ENCODE measurements at places on chromosomes 11 and 22.

- DNase-seq: no peak
Measured at GRCh38 chr22:45548991-45549761, 46.5 kb downstream of the FBLN1 start.

DNA sequence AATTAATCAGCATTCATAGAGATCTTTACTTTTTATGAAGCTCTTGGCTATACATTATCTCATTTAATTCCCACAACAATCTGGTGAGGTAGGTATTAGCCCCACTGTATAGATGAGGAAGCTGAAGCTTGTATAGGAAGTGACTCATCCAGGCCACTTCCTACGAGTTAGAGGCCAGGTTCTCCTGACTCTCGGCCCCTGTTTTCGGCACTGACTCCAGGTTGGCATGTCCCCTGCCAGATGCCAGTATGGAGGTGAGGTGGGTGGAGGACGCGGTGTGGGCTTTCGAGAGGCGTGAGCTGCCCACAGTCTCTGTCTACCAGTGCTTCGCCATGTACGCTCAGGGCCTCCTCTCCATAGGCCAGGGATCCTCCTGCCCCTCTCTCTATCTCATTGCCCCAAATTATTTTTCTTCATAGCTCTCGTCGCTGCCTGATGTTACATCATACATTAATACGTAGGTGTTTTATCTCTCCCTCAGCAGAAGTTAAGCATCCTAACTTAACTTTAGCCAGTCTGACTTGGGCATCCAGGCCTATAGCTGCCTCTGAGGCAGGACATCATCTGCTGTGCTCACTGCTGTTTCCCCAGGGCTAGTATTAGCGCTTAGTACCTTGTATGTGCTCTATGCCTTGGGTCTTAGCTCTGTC is 9.0 kb downstream of the DGAT2 start:
- no peak for DNase-seq

DNA sequence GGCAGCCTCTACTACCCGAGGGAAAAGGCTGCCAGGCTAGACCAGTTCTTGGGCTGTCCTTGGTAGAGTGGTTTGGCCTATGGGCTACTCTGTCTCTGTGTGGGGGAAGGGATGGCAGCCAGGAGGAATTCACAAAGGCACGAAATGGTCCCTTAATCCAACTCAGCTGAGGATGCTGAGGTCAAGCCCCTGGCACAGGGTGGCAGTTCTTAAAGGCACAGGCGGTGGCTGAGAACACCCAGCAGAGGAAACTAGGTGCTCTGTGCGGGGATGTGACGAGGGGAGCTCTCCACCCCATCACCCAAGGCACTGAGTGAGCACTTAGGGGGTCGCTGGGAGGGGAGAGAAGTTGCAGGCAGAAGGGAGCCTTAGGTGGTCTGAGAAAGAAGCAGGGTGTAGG is at the start of gene MFRP:
Gene MFRP (minus strand): TSS at position 101 of the 400 bp plus-strand sequence. CDS start 192 bp downstream, outside the sequence.
- no peak for DNase-seq

DNA sequence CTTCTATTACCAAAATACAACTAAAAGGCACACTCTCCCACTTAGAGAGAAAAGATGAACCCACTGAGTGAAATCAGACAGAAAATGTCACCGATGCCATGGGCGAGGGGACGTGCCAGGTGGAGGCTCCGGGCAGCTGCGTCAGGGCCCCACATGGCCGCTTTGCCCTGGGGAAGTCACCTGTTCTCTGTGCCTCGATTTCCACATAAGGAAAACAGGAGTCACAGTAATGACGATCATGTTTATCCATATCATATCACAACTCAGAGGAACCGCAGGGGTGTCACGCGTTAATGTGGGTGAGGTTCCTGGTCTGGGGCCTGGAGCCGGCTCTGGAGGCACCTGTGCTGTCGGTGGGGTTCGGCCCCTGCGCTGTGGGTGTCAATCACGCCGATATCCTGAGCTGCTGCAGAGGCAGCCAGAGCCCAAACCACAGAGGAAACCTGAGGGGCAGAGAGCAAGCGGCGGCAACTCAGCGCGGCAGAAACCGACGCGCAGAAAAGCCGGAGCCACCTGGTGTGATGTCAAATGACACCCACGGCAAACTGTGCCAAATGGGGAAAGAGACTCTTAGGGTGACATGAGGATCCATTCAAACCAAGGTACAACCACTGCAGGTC is 243.7 kb downstream of the BRD1 start:
- no peak for DNase-seq

DNA sequence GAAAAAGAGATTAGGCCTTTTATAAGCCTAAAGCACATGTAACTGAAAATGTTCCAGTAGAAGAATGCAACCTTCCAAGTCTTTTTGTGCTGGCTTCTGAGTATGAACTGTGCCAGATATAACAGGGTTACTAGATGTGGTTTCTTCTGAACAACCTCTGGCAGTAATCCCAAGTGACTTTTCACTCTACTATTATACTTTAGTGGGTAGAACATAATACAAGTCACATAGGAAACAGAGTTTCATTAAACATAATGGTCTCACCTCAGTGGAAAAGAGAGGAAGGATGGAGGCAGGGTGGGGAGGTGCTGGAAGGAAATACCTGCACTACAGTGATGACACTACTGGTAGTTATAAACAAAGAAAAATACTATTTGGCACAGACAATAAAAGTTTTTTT is 81.3 kb downstream of the PHF21A start:
- DNase-seq: no peak

- no peak for DNase-seq
Measured at GRCh38 chr11:110152199-110152598, 59.0 kb downstream of the ZC3H12C start.
